Midbrain (tissue), 1 donor: ENCODE measurements at places on chromosomes 1 and 21.

GRCh38 chr1:68322837-68323687 is 90.7 kb upstream of the WLS start:
- no peak for DNase-seq

DNA sequence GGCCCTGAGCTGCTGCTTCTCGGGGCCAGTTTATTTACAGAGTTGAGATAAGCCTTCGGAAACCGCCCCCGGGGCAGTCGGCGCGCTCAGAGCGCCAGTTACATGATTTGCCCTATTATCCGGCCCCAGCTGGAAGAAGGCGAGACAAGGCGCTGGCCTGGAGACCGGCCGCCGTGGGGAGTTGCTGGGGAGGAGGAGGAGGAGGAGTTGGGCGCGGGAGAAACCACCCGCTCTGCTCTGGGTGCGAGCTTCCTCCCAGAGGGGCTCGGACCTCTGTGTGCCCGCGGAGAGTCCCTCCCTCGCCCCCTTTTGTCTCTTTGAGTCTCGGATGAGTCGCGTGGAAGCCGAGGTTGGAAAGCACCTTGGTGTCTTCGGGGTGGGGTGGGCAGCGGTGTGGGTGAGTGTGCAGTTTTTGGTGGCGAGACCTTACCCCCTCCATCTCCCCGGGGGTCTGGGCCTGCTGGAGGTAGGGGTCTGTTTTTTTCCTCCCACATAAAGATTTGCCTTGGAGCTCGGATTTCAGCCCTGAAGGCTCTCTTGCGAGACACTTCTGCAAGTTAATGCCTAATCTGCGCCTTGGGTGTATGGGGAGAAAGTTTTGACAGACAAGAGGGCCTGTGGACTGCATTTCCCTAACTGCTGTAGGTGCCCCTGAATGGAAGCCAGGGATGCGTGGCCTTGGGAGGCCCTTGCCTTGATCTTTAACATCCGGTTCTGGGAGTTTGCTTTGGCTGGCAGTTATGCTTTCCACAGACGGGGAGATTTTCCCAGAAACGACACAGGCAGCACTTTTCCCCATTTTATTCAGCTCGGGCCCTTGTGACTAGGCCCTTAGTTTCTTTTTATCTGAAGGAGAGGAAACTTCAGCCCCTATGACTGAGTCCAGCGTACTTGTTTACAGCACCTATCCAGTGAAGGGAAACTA is 80.0 kb downstream of the NDUFS5 start:
- peak; percentile 46 for DNase-seq

GRCh38 chr1:107593501-107594209 is 371.3 kb downstream of the VAV3 start:
- no peak for DNase-seq

DNA sequence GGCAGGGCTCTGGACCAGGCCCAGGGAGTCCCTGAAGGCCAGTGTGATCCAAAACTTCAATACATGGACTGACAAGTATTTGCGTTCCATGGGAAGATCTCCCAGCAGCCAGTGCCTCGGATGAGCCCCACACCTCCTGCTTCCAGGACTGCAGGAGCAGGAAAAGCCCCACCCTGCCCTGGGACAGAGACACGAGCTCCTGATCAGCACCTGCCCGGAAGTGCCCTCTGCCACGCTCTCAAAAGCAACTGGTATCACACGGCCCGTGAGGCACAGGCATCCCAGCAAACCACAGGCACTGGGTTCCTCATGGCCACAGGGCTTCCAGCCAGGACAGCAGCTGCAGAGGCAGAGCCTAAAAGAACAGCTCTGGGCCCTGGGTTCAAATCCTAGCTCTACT is 48.6 kb downstream of the ACOT7 start:
- no peak for DNase-seq

DNA sequence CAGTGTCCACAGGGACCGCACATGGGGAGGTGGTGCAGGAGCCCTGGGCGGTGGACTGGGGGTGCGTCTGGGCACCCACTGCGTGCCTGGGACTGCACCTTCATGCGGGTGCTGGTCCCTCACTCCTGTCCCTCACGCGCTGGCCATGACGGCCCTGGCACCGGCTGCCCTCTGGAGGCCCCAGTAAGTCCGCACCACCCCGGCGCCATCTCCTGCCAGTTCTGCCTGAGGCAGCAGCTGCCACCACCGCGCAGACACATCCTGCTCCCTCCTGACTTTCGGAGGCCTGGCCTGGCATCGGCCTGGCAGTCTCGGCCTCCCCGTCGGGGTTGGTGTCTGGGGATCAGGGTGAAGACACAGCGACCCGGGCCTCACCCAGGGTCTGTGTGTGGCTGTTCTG is 64.8 kb downstream of the MORN1 start:
- DNase-seq: no peak

DNA sequence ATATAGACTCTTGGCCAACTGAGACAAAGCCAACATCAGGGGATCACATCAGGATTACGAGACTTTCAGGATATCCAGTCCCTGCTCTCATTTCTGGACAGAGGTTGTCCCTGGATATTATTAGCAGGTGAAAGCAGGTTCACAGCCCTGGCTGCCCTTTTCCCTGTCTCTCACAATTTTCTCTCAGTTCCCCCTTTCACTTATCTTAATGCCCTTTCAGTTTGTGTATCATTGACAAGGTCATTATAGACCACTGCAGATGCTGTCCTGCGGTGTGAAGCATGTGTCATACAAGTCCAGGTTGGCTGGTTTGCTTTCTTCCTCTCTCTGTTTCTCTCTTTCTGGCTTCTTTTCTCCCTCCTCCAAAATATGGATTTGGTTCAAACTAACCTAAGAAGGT is 2.1 kb upstream of the KLHDC9 start:
- no peak for DNase-seq

DNA sequence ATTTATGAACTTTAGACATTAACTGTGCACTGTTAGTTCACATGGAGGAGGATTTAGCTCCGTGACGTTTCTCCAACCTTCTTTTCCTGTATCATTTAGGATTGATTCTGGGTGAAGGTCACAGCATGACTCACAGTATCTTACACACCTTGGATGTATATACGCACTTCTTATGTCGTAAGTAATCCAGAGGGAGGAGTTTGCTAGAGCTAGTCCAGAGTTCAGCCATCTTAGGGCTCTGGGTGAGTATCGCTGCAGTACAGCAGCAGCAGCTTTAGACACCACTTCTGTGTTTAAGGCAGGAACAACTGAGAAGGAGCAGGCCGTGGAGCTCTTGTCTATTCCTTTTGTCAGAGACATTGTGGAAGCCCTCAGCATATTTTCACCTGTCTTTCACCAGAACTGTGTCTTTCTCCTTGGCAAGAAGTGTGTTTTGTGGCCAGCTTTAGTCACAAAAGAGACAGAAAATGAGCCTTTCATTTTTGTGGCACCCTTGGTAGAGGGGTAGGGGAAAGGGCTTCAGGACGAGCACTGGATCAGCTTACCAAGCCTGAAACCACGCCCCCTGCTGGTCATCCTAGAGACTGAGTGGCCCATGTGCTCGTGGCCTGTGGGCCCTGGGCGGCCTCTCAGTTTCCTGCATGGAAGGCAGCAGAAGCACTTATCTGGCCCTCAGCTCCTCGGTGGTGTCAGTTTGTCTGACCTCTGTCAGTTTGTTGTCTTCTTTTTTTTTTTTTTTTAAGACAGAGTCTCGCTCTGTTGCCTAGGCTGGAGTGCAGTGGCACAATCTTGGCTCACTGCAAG is 64.0 kb downstream of the ADARB1 start:
- DNase-seq: no peak

DNA sequence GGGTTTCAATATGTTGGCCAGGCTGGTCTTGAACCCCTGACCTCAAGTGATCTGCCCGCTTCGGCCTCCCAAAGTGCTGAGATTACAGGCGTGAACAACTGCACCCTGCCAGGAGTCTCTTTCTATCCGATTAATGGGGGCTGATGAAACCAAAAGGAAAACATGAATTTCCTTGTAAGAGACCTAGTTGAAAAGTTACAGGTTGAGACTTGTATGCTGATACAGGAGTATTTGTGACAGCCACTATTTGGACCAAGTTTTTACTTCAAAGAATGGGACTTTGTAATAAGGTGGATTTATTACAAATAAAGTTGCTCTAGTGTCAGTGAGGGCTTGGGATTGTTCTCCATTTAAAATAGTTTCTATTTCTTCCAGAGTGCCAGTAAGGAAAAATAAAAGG is 43.6 kb upstream of the TMEM61 start:
- no peak for DNase-seq

DNA sequence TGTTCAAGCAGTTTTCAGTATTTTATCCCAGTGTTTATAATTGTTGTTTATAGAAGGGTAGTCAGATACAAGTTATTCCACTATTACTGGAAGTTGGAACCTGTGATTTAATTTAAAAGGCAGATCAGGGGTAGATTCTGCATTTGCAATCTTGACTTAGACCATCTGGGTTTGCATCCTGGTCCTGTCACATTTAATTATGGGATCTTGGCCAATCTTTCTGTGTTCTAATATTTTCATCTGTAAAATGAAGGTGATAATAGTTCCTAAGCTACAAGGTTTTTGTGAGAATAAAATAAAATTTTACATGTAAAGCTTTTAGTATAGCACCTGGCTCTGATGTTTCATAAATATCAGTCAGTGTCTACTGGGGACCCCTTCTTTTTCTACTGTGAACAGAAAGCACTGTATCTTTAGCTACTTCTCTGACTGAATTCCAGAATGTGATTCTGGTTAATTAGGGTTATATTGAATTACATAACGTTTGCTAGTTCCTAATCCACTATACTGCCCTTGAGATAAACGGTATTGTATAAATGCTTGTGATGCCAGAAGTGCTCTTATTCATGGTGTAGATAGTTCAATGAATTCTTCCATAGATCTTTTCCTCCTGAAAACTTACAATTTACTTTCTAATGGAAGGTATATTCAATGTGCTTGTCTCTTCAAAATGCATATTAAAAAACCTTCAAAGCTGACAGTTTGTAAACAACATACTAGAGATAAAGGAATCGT is 131.0 kb downstream of the KCNK1 start:
- no peak for DNase-seq

DNA sequence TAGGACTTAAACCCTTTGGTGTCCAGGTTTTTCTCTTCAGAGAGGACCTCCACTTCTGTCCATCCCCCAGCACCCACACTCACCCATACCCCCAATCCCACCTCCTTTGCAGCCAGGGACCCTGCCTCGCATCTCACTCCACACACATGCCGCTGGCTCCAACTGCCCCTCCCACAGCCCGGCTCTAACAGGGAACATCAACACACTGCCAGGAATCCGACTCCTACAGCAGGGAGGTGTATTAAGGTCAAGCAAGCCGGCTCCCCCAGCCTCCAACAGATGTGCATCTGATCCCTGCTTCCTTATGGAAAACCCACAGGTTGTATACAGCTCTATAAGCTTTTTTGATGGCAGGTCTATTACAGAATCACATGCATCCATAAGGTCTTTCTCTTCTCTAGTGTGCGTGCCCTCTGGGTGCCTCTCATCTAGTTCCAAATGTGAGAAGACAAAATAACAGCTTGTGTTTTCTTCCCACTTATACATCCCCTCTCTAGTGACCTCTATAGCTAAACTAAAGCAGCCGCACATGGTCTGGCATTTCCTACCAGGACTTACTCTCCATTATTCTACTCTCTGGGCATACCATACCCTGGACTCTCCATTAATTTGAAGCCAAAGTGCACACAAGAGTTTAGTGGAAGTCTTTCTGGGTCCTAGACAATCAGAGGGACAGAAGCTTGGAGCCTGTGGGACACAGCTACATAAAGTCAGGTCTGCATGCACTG is 16.3 kb downstream of the PIK3C2B start:
- no peak for DNase-seq

GRCh38 chr1:221637641-221638041 is 104.2 kb downstream of the DUSP10 start:
- DNase-seq: no peak

- DNase-seq: no peak
Measured at GRCh38 chr1:199734186-199734585, 293.3 kb upstream of the NR5A2 start.

DNA sequence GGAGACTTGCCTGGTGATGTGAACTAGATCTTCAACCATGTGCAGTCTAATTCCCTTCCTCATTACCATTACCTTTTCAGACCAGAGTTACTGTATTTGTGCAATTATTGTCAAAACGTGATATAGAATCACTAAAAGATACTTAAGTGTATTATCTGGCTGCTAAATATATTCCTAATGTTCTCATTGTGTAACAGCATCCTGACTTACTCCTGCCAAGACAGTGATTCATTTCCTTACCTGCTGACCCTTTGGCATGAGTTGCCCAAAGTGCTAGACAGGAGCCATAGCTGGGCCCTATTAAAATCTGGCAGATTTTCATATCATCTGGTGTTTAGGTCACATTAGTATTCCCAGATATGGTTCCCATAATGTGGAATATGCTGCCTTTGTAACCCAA is 598.3 kb upstream of the CAMK1G start:
- DNase-seq: no peak

GRCh38 chr1:243903895-243904294 is 53.9 kb upstream of the AKT3 start:
- DNase-seq: no peak

- no peak for DNase-seq
Measured at GRCh38 chr1:228434689-228435088, 18.0 kb upstream of the TRIM17 start.

- no peak for DNase-seq
Measured at GRCh38 chr1:88685259-88685620, 1.2 kb downstream of the PKN2 start.

DNA sequence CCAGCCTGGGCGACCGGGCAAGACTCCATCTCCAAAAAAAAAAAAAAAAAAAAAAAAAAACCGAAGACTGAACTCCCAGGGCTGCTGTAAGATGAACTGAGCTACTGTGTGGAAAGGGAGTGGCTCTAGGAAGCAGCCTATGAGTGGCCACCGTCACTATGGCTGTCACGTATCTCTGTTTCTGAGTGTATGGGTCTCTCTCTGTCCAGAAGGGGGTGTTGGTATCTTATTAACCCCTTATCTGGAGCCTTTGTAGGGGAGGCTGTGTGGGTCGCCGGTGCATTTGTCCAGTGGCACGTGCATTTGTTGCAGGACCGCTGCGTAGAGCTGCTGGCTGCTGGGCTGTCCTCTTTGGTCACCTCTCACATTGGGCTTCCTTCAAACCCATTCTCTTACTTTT is 326.6 kb downstream of the CAMTA1 start:
- DNase-seq: no peak

DNA sequence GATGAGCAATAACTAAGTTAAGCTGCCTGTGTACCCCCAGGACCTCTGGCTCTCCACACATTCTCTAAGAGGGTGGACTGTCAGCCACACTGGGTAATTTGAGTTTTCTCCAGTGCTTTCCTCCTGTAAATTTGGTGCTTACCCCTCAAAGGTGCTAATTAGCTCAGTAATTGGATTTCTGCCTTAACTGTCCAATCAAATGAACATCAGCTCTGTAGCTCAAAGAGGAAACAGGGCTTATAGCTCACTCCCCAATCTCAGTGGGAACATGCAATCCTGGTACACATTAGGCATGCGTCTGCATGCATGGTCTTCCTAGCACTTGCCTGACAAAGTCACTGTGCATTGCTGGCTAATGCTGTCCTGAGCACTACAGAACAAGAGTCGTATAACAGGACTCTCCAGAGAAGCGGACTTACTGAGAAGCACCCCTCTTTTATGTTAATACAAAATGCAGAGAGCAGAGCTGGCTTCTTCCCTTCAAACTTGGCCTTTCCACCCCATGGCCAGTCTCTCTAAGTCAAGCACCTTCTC is 110.1 kb downstream of the NTPCR start:
- DNase-seq: no peak

- DNase-seq: peak; percentile 86
Measured at GRCh38 chr1:156656806-156657740, 15.2 kb downstream of the BCAN start.

- no peak for DNase-seq
Measured at GRCh38 chr1:190688096-190688495, 210.4 kb upstream of the BRINP3 start.
